ENCODE measurements at places on chromosomes 7 and 10.

DNA sequence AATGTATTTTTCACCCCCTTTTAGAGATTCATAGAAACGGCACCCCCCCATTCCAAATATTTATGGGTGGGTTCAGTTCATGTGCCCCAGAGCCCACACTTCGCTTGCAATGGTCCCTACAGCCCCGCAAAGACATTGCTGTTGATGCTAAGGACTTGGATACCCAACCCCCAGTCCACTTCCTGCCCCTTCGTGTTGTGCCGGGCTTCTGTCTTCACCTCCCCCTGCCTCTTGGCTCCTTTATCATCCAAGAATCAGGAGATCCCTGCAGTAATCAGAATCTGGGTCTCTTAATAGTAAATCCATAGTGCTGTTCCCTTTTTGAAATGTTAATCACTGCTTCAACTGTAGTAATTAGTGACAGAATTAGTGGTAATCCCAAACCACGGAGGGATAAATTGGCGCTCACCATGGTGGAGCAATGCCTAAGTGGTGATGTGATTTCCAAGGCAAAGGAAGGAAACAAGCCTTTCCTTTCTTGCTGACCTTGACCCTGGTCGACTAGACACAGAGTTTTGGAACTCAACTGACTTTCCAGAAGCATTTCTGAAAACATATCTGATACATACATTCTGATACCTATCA lies 67.7 kb downstream of the HK1 start:
- no peak for DNase-seq

GRCh38 chr10:24468281-24468751 lies 255.4 kb downstream of the ARHGAP21 start:
- DNase-seq: no peak

DNA sequence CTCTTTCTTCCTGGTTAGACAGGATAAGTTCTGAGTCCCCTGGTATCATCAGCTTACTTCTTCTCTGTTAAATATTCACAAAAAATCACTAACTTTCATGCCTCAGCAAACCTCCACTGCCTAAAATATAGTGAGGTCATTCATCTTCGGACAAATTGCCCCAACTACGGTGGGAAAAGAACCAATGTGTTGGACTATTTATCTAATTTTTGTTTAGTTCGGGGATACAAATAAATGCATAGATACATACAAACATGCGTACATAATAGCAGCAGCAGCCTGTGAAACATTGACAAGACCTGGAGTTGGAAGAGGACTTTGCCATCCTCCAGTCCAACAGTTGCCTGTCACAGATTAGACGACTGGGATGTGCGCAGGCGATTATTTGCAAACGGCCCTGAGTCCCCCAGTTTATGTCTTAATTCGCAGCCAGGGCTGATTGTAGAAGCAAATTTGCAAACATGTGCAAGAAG lies 51.5 kb downstream of the EGFR start:
- DNase-seq: no peak

DNA sequence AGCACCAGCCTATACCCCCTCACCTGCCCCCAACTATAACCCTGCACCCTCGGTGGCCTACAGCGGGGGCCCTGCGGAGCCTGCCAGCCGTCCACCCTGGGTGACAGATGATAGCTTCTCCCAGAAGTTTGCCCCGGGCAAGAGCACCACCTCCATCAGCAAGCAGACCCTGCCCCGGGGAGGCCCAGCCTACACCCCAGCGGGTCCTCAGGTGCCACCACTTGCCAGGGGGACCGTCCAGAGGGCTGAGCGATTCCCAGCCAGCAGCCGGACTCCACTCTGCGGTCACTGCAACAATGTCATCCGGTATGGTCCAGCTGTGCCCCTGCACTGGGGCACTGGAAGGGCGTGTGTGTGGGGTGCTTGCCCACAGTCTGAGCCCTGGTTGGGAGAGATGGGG lies 40.0 kb upstream of the BMPR1A start:
- DNase-seq: no peak

DNA sequence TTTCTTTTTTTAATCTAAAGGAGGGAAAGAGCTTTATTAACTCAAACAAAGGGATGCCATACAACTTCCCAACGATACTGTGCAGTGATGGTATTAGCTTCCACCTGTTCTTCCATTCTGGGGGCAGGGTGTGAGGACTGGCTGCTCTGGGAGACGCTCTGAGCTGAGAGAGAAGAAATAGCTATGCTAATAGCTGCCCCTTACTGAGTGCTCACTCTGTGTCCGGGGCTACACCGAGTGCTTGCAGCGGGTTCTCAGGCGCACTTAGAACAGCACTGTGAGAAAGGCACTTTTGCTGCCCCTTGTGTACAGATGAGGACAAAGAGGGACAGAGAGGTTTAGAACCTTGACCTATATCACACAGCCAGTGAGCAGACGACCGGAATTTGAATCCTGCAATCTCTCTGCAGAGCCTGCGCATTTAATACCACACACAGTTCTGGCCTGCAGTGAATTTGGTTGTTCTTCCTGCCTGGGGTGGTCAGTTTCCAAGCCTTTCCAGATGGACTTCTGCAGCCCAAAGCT lies 142.2 kb downstream of the PLPP4 start:
- no peak for DNase-seq

DNA sequence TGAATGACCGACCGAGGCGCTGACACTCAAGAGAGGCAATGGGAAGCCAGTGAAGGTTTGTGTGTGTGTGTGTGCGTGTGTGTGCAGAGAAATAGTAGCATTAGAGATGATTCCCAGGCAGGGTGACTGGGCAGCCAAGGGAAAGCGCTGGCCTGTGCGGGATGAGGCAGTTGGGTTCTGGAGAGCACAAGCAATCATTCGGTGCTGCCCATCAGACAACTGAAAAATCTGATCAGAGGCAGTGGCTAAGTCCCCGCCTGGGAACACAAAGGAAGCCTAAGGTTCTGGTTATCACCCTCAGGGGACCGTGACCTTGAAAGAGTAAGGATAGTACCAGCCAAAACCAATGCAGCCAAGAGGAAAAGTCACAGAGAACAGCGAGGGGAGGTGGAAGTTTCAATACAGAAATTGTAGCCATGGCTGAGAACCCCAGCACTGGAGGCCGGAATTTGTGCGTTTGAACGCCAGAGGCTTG lies 868 bp upstream of the PDCD4 start:
- no peak for DNase-seq

DNA sequence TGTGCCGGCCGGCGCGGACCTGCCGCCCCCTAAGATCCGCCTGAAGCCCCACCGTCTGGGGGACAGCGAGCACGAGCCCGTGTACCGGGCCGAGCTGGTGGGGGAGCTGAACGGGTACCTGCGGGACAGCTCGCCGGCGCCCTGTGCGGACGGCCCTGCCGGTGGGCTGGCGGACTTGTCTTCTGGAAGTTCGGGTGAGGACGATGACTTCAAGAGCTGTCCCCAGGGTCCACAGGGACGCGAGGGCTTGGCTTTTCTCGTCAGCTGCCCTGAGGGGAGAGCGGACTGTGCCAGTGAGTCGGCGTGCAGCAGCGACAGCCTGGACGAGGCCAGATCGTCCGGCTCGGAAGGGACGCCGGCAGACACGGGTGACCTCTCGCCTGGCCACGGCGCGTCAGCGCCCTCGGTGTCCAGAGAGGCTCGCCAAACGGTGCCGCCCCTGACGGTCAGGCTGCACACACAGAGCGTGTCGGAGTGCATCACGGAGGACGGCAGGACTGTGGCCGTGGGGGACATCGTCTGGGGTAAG lies 8.5 kb downstream of the PWWP2B start:
- no peak for DNase-seq
